ENCODE measurements at places on chromosomes 6 and 20. TPM values are rescaled to one million over a fixed set of nuclear protein-coding genes. Genes with fewer than 3 reads are reported as not detected.

Gene SRC
- total RNA-seq: 102 TPM

- DNase-seq: peak; percentile 72
- H3K27me3 ChIP-seq: no peaks in the 10 kb centered on the region
- no peaks in the 10 kb centered on the region for H3K4me1 ChIP-seq
- no peak overlapping the region for H3K27ac ChIP-seq
Measured at GRCh38 chr6:109892451-109893435, 85.4 kb upstream of the GPR6 start.

DNA sequence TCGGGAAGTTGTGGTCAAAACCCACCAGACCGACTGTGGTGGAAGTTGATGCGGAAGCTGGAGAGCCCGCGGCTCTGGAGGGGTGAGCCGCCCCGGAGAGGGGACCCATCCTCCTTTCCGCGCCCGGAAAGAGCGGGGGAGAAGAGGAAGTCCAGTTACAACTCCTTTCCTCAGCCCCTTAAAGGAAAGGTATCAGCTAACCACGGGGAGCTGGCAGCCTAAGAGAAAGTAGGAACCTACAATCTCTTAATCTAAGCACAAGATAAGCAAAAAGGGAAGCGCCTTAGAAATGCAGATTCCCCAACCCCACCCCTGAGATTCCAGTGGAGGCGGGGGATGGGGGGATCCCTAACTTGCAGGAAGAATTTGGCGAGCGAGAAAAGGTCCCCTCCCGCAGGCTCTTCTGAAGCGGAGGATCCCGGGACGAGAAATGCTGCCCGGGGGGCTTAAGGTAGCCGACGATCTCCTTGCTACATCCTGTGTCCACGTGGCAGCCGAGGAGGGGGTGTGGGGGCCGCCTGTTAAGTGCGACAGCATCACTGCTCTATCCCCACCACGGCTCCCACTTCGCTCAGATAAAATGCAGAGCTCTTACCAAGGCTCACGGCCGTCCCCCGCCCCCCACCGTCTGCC is 87.5 kb downstream of the ZFP64 start:
- no peak overlapping the region for H3K27ac ChIP-seq
- peak overlapping the region; percentile 28 for H3K4me3 ChIP-seq
- DNase-seq: no peak
- no peaks in the 10 kb centered on the region for H3K36me3 ChIP-seq
- peaks cover 26% of the 10 kb centered on the region for H3K27me3 ChIP-seq
- peaks cover 9% of the 10 kb centered on the region for H3K4me1 ChIP-seq

DNA sequence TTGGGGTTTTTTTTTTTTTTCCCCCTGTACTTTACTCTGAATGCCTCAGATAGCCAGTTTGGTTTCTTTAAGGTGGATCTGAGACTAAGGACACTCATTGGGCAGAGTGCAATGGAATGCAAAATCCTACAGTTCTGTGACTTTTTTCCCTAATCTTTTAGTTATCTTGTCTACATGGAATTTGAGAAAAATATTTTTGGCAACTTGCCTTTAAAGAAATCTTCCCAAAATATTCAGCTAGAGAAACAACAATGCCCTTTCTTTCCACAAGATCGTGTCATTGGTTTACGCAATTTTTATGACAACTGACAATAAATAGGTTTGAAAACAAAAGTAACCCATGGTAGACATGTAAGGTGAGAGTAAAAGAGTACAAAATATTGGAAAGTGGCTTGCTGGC is 171.7 kb upstream of the LAMP5 start:
- H3K27me3 ChIP-seq: no peaks in the 10 kb centered on the region
- no peak for DNase-seq
- H3K27ac ChIP-seq: no peak overlapping the region
- H3K4me1 ChIP-seq: no peaks in the 10 kb centered on the region

- H3K36me3 ChIP-seq: no peaks in the 10 kb centered on the region
- no peaks in the 10 kb centered on the region for H3K4me1 ChIP-seq
- H3K27ac ChIP-seq: no peak overlapping the region
- no peaks in the 10 kb centered on the region for H3K27me3 ChIP-seq
Measured at GRCh38 chr6:159261995-159262394, 92.8 kb downstream of the FNDC1 start.

Gene TAAR6
- not detected for total RNA-seq

Data from colonic mucosa (tissue), 4 donors.